A549 (cell line): ENCODE measurements at places on chromosomes 3 and 15.

- no peak for DNase-seq
Measured at GRCh38 chr15:98547275-98547674, 101.1 kb upstream of the IGF1R start.

GRCh38 chr3:153171256-153171655 lies 9.2 kb downstream of the RAP2B start:
- DNase-seq = no peak

DNA sequence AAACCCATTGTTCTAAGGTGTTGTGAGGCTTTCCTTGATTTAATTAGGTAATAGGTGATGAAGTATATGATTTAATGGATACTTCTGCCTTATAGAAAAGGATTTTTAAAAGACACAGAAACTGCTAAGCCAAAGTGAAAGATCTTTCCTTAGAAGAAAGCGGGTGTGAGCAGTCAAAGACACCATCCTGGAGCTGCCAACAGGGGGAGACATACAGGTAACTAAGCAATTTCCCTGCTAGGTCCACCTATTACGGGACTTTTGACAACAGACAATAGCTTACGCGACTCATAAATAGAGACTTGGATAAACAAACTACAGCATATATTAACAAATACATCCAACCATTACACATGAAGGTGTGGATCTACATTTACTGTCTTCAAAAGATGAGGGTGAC lies 669.5 kb downstream of the SQOR start:
- DNase-seq = peak; percentile 2

GRCh38 chr3:152879130-152879789 lies 44.3 kb downstream of the P2RY1 start:
- no peak for DNase-seq

DNA sequence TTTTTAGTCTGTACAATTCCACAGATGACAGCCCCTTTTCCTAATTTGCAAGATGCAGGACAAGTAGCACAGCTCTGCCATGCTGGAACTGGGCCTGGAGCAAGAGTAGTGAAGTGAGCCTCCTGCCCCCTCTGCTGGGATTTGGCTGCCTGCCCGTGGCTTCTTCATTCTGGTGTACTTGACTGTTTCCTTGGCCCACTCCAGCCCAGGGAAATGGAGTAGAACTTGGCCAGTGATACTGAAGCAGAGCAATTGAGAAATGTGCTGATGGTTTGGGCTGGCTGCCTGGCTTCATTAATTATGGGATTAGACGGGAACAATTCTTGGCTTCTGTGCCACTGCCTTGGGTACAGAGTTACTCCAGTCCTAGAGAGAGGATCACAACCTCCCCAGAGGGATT lies 2.8 kb downstream of the GPD1L start:
- no peak for DNase-seq

DNA sequence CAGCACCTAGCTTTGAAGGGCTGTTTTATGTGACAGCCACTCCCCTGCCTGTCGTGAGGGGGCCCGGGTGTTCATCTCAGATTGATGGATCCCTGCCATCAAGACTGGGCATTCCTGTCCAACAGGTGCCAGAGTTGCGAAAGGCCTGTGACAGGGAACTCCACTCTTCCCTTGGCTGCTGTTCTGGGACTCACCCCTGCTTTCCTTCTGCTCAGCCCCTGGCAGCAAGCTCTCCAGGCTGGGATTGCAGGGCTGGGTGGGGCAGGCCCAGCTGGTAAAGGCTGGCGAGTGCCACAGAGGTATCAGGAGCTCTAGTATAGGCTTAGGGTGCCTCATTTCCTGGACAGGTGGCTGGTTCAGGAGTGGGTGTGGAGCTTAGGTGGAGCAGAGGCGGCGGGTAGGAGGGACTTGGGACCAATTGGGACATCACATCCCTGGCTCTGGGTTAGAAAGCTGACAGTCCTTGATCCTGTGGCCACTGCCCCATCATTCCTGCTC lies at the start of gene PLA2G4B:
Gene PLA2G4B (plus strand): TSS at position 448 of the 498 bp plus-strand sequence. CDS start 67 bp downstream, outside the sequence.
- DNase-seq = no peak

DNA sequence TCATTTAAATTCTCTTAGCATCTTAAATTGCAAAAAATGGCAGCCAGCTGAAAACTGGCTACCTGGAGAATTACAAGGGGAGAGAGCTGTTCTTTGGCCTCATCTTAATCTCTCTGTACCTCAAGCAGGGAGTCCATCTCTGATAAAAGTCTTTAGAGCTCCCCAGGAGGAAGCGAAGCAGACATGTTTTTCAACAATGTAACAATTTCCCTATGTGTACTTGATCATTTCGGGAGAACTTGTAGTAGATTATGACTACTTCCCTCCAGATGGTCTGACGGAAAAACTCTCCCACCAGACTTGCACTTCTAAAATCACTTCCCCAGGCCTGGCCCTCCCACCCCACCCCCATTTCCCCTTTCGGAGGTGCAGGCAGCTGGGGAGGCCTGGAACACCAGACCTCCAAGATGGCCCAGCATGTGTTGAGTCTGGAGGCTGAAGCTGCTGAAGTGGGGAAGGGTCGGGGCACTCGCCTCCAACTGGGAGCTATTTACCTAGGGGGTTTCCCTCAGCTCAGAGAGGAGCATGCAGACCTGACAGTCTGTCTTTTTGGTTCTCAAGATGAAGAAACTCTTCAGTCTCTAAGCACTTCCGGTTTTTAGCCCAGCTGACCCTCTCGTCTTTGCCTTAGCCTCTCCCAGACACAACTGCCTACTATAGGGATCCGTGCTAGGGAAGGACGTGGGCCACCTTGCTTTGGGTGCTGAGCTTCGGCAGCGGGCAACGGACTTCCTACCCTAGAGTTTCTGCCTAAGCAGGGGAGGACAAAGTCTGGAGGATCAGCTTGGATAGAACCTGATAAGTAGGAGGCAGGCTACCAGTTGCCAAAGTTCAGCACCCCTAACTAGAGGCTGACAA lies 164.0 kb upstream of the TBL1XR1 start:
- no peak for DNase-seq

DNA sequence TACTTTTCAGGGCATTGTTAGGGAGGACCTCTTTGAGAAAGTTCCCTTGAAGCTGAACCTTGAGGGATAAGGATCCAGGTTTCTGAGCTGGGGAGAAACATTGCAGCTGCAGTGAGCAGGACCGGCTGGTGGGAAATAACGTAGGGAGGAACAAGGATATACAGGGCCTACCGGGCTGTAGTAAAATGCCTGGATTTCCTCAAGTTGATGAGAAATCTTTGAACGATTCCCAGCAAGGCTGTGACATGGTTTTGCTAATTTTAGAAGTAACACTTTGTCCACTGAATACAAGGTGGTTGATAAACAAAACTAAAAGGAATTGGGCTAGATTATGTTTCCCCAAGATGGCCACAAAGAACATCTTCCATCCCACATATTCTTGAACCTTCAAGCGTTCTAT lies 137.0 kb upstream of the AGBL1 start:
- no peak for DNase-seq

DNA sequence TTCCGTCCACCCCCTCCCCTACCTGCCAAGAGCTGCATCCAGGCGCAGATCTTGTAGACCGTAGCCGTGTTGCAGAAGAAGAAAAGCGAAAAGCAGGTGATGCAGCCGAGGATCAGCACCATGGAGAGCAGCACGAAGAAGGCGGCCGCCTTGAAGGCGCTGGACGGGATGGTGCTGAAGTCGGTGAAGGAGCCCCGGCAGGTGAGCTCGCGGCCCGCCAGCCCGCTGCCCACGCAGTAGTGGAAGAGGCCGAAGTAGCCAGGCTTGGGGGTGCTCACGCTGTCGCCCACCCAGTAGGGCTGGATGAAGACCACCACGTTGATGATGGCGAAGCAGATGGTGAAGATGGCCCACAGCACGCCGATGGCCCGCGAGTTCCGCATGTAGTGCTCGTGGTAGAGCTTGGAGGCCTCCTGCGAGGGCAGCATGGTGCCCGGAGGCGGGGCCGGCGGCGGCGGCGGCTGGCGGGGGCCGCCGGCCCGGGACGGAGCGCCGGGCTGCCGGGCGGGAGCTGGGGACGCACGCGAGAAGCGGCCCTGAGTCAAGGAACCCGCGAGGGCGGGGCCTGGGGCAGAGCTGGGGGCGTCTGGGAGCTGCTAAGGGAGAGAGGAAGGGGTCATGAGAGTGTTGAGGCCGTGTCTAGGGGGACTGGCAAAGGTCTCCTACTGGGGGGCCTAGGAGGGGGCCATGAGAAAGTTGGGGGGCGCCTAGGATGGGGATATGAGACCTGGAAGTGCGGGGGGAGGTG lies 1.2 kb downstream of the LHFPL4 start:
- no peak for DNase-seq

DNA sequence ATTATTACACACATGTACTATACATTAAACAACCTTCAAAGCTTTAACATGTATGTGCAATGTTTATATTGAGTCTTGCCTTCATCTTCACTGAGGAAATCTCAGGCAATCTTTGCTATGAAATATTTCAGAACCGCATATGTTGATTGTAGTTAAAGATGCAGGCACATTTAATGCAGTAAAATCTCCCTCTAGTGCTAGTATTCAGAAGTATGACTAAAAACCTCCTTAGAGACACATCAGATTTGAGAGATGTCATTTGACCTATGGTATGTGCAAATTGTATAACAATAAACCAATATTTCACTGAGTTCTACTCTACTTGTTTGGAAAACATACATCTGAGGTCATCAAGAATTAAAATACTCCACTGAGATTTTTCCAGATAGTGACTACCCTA lies 123.8 kb upstream of the C15orf61 start:
- no peak for DNase-seq

DNA sequence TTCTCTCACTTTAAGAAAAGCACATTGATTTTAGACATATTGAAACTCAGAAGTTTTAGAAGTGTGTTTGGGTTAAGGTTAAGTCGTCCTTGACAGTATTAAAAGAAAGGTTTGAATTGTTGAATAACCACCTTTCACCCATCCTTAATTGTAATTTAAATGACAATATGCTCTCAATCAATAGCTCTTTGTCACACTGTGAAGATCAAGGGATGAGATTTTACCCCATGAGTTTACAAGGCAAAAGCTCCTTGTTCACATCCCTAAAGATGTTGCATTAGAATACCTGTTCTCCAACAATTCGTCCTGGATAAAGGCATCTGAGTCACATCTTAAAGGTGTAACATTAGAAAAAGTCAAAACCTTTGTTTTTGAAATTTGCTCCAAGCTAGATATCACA lies 220.4 kb upstream of the MDFIC2 start:
- DNase-seq = no peak

DNA sequence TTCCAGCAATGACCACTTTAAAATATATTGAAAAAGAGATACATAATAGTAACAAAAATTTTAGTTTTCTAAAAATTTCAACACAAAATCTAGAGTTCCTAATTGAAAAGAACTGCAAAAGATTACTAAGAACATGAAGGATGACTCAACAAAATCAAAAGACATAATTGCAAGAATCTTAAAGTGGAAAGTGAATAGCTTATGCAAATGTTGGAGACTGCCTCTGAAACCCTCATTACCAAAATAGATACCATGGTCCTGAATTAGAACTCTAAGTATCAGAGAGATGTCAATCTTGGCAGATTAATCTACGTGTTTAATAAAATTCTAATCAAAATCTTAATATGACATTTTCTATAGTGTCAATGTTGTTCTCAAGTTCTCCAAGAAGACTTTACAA lies 60.7 kb upstream of the SGO1 start:
- DNase-seq = no peak

- no peak for DNase-seq
Measured at GRCh38 chr3:105767776-105768175, 101.0 kb downstream of the CBLB start.

- DNase-seq = no peak
Measured at GRCh38 chr15:68641376-68641775, 62.6 kb downstream of the CORO2B start.

DNA sequence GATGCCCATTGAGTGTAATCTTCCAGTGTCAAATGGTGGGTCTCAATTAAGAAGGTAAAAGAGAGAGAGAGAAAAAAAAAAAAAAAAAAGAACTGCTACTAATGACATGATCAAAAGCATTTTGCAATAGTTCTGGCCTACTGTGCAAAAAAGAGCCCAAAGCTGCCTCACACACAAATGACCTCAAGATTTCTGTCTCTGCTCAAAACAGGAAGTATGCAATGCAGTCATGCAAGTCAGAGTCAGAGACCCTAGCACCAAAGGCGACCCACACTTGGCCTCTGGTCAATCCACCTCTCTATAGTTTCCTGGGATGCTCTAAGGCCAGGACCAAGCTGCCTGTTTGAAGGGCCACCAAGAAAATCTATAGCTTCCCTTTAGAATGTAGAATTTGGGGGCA lies 323.5 kb downstream of the VPS13C start:
- no peak for DNase-seq

DNA sequence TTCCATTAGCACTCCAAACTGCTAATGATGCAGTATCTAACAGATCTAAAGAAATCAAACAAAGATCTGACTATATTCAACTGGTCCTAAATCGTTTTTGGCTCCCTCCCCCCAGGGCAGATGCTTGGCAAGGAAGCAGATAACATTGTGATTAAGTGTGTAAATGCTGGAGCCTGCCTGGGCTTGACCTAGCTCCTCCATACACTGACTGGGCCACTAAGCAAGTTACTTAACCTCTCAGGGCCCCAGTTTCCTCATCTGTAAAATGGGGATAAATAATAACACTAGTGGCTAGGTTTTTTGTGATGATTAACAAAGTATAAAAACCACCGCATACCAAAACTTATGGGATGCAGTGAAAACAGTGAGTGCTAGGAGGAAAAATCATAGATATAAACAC lies 9.2 kb downstream of the EID1 start:
- no peak for DNase-seq

- peak; percentile 18 for DNase-seq
Measured at GRCh38 chr3:42831321-42831713, 22.1 kb downstream of the ACKR2 start.

DNA sequence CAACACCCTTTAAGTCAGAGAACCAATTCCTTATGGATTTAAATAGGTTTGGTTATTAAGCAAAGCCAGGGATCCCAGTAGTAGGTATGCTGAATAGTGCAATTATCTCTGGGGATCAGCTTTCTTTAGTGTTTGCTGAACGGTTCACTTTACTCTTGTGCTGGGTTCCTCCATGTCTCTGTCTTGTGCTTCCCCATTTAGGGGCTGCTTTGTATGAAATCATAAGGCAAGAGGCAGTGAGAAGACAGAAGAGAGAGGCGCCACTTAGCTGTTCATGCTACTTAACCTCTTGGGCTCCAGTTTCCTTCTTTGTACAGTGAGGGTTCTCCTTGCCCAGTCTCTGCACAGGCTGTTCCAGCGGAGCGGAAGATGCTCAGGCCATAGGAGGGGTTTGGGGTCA lies 3.5 kb downstream of the ST6GAL1 start:
- DNase-seq = no peak

DNA sequence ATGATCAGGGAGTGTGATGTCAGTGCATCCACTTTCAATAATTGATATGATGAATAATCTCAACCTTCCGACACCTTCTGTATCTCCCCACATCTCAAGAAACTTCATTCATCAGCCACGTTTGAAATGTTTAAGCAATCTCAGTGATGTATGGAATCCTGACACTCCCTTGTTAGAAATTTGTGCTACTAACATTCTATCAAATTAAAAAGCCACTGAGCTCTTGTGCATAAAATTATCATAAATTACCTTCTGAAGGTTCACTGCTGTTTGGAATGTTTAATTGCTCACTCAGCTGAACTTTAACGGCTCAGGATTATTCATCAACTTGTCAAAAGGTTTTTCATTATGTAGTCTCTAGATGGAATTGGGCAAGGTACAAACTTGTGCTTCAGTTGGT lies 108.4 kb upstream of the DPH6 start:
- DNase-seq = no peak
